ENCODE measurements at places on chromosomes 13 and 19.

DNA sequence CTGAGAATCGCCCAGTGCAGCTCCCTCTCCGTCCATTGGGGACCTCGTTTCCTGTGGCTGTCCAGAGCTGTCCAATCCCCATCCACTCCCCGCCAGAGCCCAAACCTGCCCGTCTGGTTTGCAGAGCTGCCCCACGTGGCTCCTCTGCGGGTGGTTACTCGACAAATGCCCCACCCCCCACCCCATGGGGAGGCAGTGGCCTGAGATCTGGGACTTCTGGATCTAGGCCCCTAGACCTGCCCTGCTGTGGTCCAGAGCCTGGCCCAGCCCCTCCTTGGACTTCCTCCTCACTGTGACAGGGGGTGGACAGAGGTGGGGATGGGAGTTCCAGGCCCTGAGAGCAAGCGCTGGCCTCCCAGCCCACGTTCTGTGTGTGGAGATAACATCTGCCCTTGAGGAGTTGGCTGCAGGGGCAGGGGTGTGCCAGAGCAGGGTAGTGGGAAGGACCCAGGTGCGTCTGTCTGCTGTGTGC, 29.1 kb downstream of the PAK4 start:
- no peak for DNase-seq

DNA sequence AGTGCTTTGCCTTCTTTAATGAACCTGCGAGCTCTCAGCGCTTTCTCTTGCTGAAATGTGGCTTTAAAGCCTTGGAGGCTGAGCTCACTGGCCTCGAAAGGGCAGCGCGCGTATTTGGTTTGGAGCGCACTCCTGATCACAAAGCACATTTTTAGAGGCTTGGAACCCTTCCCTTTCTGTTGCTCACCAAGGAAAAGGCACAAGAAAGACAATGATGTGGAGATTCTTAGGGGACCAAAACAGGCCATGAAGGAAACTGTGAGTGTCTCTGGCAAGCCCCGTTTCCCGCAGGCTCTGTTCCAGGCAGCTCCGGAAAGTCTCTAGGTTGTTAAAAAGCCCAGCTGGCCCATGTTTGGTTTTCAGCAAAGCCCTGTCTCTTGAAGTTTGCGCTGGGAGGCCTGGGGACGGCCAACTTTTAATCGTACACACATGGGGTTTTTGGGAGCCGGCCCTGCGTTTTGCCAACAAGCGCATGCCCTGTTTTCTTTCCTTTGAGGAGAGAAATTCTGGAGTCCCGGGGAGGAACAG, 9.4 kb upstream of the SPC24 start:
- DNase-seq: no peak

- peak; percentile 22 for DNase-seq
These were observed 305.1 kb downstream of the ITGBL1 start for GRCh38 chr13:101757446-101758039.

DNA sequence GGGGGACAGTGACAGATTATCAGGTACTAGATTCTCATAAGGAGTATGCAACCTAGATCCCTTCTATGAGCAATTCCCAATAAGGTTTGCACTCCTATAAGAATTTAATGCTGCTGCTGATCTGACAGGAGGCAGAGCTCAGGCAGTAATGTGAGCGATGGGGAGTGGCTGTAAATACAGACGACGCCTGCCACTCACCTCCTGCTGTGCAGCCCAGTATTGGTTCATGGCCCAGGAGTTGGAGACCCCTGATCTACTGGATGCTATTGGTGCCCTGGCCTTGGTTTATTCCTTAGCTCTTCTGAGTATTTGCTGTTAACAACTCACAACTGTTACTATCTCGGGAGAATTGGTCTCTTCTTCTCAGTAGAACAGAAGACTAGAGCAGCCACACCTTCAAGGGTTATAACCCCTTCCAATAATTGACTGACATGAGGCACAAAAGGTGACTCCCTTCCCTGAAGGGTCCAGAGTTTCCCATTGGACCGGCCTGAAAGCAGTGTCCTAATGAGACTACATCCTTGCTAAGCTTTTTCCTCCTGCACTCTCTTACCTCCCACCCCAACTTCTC, 35.0 kb upstream of the RBM26 start:
- DNase-seq: no peak

- no peak for DNase-seq
These were observed 1.9 kb downstream of the IFNL1 start for GRCh38 chr19:39297931-39298634.

- DNase-seq: no peak
These were observed 6.2 kb downstream of the MIER2 start for GRCh38 chr19:338421-338820.

DNA sequence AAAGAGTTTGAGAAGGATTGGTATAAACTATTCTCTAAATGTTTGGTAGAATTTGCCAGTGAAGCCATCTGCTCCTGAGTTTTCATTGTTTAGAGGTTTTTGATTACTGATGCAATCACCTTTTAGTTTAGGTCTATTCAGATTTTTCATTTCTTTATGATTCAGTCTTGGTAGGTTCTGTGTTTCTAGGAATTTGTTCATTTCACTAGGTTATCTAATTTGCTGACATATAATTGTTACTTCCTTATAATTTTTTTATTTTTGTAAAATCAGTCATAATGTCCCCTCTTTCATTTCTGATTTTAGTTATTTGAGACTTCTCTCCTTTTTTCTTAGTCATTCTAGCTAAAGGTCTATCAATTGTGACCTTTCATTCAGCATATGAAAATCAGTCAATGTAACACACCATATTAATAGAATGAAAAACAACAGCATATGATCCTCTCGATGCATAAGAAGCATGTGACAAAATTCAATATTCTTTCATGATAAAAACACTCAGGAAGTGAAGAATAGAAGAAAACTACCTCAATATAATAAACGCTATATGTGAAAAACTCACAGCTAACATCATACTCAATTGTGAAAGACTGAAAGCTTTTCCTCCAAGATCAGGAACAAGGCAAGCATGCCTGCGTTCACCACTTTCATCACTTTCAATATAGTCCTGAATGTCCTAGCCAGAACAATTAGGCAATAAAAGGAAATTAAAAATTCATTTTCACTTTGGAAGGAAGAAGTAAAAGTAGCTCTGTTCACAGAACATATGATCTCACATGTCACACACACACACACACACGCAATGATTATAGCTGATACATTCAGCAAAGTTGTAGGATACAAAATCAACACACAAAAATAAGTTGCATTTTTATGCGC, 149.1 kb downstream of the COG6 start:
- no peak for DNase-seq

- DNase-seq: no peak
These were observed 30.1 kb downstream of the RCBTB2 start for GRCh38 chr13:48502601-48503319.

GRCh38 chr13:39433651-39434050, 169.3 kb downstream of the LHFPL6 start:
- DNase-seq: no peak

GRCh38 chr13:31722673-31723072, 16.7 kb upstream of the RXFP2 start:
- no peak for DNase-seq

GRCh38 chr13:72122661-72123255, 255.8 kb upstream of the DACH1 start:
- no peak for DNase-seq

DNA sequence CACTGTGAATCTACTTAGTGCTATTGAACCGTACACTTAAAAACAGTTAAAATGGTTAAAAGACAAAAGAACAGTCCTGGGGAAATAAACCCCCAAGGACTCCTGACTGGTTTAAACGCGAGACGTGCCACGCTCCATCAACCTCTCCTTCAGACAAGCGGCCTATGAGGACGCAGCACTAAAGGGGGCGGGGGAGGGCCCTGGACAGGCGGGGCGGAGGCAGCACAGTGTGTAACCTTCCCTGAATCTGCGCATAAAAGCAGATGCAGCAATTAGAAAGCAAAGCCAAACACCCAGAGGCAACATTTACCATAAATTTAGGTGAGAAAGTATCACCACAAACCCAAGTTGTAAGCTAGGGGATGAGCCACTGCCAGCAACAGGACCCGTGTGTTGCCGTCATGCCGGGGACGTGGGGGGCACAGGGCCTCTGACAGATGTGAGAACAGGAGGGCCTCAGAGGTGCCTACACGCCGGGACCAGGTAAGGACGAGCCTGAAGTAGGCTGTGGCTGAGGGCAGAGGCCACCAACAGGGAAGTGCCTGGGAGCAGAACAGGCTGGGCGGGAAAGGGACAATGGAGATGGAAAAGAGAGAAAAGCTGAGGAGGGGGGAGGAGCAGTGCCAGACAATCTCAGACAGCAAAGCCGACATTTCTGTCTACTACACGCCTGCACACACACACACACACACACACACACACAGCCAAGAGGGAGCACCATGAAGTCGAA, 15.3 kb upstream of the ADPRHL1 start:
- DNase-seq: no peak

DNA sequence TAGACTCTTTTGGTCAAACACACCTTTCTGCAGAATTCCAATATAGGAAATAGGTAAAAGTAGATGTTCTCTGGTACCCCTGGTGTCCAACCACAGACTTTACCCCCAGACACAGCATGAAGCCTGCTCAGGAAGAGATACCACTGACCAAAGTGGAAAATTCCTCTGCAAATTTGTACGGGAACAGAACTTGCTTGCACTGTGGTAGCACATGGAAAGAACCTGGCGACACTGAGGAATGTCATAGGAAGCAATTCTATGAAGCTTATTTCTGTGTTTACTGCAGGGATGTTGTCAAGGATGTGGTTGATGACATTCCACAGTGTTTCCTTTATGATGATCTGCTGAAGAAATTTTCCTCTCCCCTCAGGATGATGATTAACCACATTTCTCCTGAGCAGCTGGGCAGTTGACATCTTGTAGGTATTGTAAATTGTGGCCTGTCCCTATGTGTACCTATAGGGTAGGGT, 48.9 kb upstream of the TNFSF11 start:
- peak; percentile 26 for DNase-seq

DNA sequence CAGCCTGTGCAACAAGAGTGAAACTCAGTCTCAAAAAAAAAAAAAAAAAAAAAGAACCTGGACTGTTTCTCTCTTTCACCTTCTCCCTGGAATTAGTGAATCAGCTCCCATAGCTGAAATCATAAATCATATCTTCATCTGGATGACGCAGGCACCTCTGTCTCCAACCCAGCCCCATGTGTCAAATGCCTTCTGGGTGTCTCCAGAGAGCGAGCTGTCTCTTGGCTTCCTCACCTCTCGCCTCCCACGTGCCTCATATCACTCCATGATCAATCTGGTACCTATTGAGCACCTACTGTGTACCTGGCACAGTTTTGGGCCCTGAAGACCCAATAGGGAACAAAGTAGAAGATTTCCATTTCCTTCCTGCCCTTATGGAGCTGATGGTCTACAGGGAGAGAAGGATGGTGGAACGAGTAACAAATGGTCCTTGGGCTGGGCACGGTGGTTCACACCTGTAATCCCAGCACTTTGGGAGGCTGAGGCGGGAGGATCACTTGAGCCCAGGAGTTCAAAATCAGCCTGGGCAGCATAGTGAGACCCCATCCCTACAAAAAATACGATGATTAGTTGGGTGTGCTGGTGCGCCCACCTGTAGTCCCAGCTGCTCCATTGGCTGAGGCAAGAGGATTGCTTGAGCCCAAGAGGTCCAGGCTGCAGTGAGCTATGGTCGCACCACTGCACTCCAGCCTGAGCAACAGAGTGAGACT, 2.5 kb downstream of the HSD11B1L start:
- DNase-seq: peak; percentile 59

- DNase-seq: no peak
These were observed 24.0 kb downstream of the ZMYM2 start for GRCh38 chr13:19982447-19983043.

GRCh38 chr13:112101360-112101930, 34.5 kb downstream of the SOX1 start:
- DNase-seq: no peak

DNA sequence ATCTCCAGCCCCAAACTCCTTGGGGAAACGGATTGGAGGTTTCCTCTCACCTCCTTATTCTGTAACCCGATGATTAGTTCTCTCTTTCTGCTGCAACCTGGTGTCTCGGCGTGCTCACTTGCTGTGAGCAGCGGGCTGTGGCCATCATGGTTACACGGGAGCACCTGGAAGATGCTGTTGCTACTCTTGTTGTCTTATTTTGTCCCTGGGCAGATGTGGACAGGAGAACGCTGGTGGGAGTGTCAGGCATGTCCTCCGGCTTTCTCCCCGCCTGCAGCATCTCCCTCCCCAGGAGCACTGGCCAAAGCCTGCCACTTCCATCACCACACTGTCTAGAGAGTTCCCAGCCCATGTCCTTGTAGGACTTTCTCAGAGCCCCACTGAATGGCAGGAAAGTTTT, 211.8 kb upstream of the ZNF536 start:
- no peak for DNase-seq

- DNase-seq: no peak
These were observed 236.6 kb upstream of the MAB21L1 start for GRCh38 chr13:35712907-35713761.

- no peak for DNase-seq
These were observed 5.1 kb downstream of the GRIN2D start for GRCh38 chr19:48398375-48399235.

DNA sequence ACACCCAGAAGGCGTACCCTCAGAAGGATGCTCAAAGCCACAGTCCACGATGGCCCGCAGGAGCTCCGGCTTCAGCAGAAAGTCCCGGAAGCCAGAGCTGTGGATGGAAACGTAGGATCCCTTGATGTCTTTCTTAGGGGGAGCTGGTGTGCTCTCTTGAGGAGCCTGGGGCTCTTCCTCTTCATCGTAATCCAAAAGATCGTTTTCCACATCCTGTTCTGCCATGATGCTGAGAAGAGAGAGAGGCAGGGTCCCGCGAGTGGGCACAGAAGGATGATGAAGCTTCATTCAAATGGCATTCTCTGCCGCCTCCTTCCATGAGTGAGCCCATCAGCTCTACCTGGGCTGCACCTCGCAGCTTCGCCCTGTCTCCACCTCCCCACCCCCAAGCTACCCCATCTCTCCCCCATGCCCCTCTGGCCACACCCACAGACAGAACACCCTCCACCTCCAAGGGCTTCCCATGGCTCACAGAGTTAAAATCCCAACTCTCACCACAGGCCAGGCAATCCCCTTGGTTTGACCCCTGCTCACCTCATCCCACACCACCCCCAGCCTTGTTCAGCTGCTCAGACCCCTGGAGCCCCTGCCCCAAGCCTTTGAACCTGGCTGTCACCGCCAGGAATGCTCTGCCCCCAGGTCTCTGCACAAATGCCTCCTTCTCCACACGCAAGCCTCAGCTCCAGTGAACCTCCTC, 6.0 kb downstream of the DDX39A start:
- no peak for DNase-seq

DNA sequence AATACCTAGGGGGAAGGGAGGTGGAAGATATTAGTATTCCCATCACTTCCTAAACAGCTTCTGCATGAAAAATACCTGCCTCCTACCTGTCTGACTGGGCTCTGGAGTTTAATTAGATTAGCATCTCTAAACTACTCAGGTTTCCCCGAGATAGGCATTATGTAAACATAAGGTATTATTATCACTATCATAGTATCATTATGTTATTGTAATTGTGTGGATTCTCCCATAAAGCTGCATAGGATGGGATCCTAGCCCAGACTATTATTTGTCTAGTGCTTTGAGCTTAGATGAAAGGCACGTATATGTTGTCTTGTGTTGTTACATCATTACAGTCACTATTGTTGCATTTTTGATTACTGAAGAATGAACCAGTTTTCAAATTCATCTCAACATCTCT, 115.2 kb upstream of the SOX21 start:
- DNase-seq: no peak

All from NCI-H226 (cell line).